A172 (cell line): ENCODE measurements at places on chromosomes 11 and 22. TPM values are rescaled to one million over a fixed set of nuclear protein-coding genes. Genes with fewer than 3 reads are reported as not detected.

GRCh38 chr22:36644333-36644757 is 59.2 kb downstream of the CACNG2 start:
- peak; percentile 89 for DNase-seq

DNA sequence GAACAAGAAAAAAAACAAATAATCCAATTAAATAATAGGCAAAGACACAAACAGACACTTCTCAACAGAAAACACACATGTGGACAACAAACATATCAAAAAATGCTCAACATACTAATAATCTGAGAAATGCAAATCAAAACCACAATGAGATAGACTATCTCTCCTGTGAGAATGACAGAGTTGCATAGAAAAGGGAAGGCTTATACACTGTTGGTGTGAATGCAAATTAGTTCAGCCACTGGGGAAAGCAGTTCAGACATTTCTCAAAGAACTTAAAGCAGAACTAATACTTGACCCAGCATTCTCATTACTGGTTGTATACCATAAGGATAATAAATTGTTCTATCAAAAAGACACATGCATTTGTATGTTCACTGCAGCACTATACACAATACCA is 637.8 kb upstream of the LUZP2 start:
- DNase-seq: no peak

- DNase-seq: no peak
These were observed 78.4 kb upstream of the TP53I11 start for GRCh38 chr11:45028911-45029682.

GRCh38 chr11:74195828-74196227 is 24.7 kb downstream of the PPME1 start:
- peak; percentile 5 for DNase-seq

DNA sequence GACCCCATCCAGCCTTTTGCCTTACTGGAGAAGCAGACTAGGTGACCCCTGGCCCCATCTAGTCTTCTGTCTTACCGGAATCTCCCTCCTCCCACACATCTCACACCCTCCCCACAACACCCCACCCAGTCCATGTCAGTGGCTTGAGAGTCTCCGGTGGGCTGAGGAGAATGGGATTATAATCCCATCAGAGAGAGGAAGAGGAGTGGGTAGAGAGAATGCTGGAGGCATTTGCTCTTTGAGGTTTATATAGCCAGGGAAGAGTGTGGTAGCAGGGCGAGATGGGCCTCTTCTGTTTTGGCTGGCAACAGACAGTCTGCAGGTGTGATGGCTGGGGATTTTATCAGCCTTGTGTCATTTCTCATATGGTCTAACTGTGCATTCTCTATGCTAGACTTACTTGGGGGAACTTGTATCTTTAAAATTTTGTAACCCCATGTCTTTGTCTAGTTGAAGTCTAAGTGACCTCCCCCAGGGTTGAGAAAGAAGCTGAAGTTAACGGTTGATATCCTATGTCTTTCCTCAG is 50.3 kb downstream of the GRAMD1B start:
- no peak for DNase-seq

DNA sequence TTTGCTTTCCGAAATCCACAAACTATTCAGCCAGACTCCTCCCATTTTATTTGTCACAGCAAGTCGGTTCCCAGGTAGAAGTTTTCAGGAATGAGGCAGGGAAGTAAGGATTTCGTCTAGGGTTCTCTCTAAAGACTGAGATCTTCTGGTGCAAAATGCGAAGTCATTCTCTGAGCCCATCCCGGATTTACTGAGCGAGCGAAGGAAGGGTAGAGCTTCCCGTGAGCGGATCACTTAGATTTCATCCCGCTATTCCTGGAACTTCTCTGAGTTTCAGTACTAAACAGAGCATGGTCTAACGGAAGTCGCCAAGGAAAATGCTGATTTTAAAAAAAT is 3.1 kb upstream of the CALCA start:
- no peak for DNase-seq

DNA sequence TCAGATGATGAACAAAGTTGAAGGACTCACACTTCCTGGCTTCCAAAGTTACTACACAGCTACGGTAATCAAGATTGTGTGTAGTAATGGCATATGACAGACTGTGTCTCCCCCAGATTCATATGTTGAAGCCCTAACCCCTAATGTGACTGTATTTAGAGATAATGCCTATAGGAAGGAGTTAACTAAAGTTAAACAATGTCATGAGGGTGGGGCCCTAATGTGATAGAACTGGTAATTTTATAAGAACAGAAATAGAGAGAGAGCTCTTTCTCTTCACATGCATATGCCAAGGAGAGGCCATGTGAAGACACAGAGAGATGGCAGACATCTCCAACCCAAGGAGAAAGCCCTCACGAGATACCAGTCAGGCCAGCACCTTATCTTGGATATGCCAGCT is 8.0 kb downstream of the AAMDC start:
- DNase-seq: no peak

- peak; percentile 81 for DNase-seq
These were observed 97.7 kb downstream of the CD44 start for GRCh38 chr11:35236667-35237003.

MYRF gene
- total RNA-seq: 0.98 and 1.4 TPM in 2 replicates

BTG4 gene
- total RNA-seq: 0.12 and 0.50 TPM in 2 replicates

OR2AT4 gene
- 0.02 TPM in 1 of 2 replicates, not detected in the other for total RNA-seq

WT1 gene
- total RNA-seq: 1.9 and 6.4 TPM in 2 replicates

PUS3 gene
- 9.5 and 14.0 TPM in 2 replicates for total RNA-seq

FREY1 gene
- 0.24 and 0.26 TPM in 2 replicates for total RNA-seq

ILK gene
- total RNA-seq: 210 and 231 TPM in 2 replicates

APOL1 gene
- total RNA-seq: 10.7 and 12.1 TPM in 2 replicates

CD3D gene
- not detected in 2 replicates for total RNA-seq

CARD18 gene
- total RNA-seq: not detected in 2 replicates
